Keratinocyte (primary cell): ENCODE measurements at places on chromosomes 1 and 21.

DNA sequence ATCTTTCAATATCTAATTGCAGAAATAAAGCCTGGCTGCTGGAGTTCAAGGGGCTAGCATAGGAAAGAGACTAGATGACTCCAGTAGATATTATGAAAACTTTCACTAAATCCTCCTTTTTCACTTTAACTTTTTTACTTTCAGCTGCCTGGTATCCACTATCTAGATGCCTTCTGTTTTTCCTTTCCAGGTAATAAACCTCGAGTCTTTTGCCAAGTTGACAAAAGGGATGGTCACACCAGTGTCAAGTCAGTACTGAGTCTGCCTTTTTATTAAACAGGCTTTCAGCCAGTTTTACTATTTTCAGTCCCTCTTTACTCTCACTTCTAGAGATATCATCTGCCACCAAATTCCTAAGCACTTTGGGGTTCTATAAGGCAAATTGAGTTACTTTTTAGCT is 195.6 kb downstream of the FGGY start:
- no peak for DNase-seq

DNA sequence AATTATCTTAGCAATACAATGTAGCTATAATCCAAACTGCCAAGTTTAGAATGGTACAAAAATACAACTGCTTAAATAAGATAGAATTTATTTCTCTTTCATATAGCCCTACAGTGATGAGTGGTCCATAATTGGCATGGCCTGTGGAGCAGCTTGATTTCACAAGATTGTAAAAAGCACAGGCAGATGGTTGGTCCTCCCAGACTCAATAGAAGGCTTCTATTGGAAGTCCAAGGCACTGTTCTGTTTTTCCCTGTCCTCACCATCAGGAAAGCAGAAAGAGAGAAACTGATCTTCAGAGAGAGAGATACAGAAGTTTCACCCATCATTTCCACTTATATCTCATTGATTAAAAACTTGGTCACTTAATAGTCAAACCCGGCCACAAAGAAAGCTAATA is 1.8 kb upstream of the OR6P1 start:
- DNase-seq = no peak

DNA sequence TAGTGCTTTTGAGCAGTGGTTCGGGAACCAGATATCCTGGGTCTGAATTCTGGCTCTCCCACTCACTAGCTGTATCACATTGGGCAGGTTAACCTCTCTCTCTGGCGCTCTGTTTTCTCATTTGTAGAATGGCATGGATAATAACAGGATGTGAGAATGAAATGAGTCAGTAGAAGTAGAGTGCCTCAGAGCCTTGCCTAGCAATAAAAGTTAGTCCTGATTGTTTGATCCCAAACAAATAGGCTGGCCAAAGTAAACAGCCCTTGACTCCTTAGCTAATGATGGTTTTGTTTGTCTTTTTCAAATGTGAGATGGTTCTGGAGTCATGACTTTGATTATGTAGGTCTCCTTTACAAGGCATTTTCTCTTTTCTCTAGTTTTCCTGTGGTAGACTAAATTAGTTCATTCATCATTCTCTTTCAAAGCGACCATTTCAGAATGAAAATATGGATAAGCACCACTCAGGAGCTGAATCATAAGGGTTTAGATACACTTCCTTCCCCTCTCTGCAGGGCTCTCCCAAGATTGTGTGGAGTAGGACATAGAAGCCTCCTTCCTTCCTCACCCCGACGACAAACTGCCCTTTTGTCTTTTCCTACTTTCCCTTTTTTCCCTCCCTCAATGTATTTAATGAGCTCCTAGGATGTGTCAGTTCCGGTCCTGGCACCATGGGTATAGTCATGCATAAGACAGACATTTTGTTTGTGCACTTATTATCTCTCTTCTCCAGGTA is 23.1 kb downstream of the KIAA0040 start:
- no peak for DNase-seq

DNA sequence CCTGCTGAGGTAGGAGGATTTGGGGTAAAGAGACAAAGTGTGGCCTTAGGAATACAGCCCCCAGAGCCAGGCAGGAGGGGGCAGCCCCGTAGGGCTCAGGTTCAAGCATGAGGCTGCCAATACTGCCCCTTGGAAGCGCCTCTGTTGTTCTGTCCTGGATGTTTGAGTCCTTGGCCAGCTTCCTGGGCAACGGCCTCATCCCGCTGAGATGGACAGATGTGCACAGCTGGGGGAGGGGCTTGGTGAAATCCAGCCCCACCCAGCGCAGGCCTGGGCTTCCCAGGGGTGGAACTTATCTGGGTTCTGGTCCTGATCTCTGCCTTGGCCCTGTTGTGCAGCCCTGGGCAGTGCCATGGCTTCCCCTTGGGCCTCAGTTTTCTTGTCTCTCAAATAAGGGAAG is 34.8 kb upstream of the MAN1C1 start:
- no peak for DNase-seq

DNA sequence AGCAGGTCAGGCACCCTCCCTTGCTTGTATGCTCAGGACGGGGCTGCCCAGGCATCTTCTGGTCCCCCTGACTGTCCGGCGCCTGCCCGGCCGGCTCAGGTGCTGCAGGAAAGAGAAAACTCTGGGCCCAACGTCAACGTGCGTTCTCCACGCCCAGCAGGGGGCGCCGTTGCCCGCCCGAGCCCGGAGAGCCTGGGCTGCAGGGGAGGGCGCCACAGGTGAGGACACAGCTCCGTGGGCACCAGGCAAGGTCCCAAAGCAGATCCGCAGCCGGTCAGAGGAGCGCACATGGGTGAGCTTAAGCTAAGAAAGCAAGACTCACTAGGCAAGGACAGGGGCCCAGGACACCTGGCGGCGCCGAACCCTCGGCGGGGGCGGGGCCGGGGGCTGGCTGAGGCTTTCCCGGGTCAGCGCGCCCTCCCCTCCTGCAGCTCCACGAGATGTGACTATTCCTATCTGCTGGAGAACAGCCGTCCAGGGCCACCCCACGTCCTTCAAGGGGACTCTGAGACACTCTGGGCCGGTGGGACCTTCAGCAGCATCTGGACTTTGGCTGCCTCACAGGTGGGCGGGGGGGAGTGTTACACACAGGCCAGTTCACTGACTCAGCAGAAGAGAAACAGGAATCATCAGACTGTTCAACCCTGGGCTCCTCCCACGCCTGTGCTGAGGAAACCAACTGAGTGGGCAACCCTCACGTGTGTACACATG is 29.3 kb downstream of the KRTAP10-1 start:
- DNase-seq = no peak

DNA sequence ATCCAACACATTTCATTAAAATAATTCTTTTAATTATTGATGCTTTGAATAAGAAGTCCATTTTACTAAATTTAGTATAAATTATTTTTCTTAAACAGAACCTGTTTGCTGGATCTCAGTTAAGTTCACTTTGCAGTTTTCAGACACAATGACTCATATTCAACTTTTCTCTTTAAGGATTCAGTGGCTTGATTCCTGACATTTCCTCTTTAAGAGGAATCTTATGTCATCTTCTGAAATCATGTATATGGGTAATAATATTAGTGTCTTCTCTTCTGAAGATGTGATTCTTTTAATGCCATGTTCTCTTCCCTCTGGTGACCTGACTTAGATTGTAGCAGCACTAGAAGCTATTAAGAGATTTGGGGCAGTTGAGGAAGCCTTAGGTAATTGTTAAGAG is 12.6 kb downstream of the CREG1 start:
- no peak for DNase-seq

GRCh38 chr21:44286716-44287632 is 1.3 kb downstream of the AIRE start:
- no peak for DNase-seq

DNA sequence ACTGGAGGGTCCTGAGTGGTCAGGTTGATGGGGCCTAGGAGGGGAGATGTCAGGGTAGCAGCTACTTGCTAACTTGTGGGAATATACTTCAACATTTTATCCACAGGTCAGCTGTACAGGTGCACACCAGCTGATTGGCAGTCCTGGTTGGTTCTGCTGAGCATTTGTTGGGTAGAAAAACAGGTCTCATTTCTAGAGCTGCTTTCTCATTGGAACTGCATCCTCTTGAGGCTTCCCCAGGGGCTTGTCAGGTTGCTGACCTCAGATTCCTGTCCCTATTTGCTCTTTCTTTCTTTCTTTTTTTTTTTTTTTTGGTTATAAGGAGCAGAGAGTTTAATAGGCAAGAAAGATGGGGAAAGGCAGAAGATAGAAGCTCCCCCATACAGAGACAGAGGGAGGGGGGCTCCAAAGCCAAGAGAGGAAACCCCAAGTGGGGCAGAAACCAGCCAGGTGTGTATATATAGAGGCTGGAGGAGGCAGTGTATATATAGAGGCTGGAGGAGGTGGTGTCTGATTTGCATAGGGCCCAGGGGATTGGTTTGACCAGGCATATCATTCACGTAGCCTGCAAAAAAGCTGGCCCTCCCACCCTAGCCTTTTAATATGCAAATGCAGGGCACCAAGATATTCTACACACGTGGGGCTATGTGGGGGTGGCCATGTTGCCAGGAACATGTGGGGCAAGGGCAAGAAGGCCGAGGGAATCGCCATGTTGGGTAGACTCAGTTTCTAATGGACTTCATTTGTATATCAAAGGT is 57.3 kb upstream of the STUM start:
- no peak for DNase-seq

GRCh38 chr1:1680031-1680911 is 12.3 kb downstream of the SLC35E2B start:
- DNase-seq = no peak

DNA sequence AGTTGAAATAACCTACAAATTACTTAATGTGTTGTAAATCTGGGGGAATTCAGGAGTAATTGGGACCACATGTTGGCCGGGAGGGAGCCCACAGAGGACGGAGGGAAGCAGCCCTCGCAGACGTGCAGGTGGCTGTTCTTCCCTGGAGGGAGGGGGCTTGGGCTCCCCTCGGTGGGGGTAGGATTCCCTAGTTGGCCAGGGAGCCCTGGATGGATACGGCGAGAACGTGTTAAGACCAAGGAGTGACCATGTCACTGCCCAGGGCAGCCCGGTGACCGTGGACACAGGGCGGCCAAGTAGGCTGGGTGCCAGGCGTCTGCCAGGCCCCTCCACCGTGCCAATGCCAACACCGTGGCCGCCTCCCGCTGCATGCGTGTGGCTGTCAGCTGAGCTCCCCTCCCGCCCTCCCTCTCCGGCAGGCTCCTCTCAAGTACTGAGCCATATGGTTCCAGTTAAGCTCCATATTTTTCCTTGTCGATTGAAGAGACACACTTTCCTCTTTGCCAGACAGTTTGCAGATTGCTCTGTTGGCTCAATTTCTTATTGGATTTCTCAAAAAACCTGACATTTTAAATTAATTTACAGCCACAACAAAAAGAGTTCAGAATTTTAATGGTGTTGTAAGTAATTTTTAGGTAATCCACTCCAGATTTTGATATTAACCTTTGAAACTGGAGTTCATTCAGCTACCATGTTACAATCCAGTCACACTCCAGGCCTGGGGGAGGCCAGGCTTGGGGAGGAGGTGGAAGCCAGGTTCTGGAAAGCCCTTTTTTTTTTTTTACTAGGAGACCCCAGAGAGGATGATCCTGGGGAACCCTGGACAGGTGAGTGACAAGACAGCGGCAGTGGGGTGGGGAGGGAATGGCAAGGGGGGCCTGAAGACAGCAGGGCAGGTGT is 71.2 kb downstream of the CASZ1 start:
- DNase-seq = no peak

DNA sequence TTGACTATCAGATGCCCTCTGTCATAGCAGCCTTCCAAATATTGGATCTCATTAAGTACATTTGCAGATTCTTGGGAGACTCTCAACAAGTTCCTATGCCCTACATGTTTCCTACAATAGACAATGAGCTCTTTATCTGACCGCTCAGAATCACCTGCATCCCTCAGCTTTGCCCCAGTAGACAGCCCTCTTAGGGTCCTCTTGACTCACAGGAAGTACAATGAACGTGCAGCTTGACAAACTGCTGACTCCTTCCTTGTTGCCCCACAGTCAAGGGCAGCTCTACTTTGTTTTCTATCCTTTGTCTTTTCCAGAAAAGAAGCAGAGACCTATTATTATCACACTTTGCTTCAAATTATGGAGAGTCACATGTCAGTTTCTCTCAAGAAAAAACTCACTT is 27.6 kb downstream of the SLC44A5 start:
- DNase-seq = no peak

GRCh38 chr1:105632342-105633196 is 1423.9 kb upstream of the PRMT6 start:
- DNase-seq = no peak

DNA sequence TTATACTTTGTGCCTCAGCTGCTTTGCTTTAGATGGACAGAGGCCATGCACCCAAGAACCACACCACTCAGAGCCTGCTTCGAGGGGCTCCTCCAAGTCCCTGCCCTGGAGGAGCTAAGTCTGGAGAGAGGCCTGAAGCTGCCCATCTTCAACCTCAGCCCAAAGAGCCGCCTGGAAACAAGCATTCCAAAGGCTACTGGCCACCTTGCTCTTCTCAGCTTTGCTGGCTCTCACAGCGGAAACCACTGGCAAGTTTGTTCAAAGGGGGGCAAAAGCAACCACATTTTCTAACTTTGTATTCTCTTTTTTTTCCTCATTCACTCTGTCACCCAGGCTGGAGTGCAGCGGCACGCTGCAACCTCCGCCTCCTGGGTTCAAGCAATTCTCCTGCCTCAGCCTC is 23.2 kb downstream of the VPS26C start:
- DNase-seq = no peak

DNA sequence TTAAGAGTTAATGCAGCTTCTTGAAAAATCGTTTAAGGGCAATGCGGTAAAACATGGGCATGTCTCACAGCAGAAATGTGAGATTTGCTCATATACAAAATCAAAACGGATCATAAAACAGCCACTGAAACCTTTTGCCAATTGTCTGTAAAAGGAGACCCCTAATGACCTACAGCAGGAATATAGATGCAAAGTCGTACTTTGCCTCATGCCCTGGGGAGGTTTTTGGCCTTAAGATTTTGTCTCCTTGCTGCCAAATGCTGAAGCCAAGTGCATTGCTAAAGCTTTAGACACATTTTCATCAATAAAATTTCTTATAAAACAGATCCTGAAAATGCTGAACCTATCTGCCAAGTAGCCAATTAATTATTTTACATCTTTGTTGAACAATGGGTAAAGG is 226.9 kb downstream of the TGFB2 start:
- no peak for DNase-seq
